ENCODE measurements at places on chromosomes 6 and 20.
A peak's percentile ranks its signal among the peaks of the same experiment; 100 is the strongest.

- no peak for DNase-seq
Measured at GRCh38 chr6:153117986-153118879, 12.8 kb downstream of the RGS17 start.

- no peak for DNase-seq
Measured at GRCh38 chr20:48158014-48158413, 372.7 kb upstream of the SULF2 start.

- DNase-seq = no peak
Measured at GRCh38 chr20:10633718-10634117, 40.1 kb downstream of the JAG1 start.

GRCh38 chr20:51578145-51578459 is 35.6 kb upstream of the NFATC2 start:
- DNase-seq = no peak

- DNase-seq = no peak
Measured at GRCh38 chr20:61777773-61778494, 287.7 kb downstream of the TAF4 start.

GRCh38 chr6:97423190-97423589 is 140.2 kb upstream of the MMS22L start:
- DNase-seq = no peak

DNA sequence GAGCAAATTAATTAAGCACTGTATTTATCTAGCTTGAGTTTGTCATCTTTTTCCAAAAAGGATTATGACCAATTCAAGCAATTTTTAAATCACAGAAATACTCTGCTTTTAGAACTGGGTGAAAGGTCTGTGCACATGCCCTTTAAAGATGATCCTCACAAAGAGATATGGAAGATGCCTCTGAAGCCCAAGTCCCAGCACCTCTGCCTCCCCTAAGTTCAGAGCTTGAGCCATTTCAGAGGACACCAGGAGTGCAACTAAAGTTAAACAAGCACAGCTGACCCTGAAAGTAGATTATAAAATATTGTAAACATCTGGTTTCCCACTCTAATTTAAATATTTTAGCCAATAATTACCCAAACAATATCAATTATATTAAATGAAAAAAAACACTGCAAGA is 139.5 kb upstream of the BEND6 start:
- no peak for DNase-seq

- peak; percentile 23 for DNase-seq
Measured at GRCh38 chr6:132812255-132812732, 2.1 kb upstream of the RPS12 start.

- no peak for DNase-seq
Measured at GRCh38 chr20:52992632-52993031, 20.5 kb downstream of the TSHZ2 start.

DNA sequence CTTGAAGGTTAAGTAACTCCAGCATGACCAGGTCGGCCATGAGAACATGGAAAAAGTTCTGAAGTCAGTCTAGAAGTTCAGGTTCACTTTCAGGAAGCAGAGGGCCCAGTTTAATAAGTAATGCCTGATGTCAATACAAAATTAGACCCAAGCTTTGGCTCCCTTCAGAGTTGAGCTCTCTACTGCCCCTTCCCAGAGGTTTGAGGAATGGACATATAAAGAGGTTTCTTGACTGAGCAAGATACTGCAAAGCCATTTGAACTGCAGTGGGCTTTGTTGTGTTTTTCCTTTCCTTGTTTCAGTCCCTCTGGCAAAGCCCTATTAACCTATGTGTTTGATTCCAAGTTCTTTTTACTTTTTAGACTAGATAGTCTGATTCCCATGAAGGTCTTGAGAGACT is 97.8 kb upstream of the PREP start:
- no peak for DNase-seq

GRCh38 chr20:63829945-63830835 is 874 bp downstream of the ZBTB46 start:
- DNase-seq = no peak

DNA sequence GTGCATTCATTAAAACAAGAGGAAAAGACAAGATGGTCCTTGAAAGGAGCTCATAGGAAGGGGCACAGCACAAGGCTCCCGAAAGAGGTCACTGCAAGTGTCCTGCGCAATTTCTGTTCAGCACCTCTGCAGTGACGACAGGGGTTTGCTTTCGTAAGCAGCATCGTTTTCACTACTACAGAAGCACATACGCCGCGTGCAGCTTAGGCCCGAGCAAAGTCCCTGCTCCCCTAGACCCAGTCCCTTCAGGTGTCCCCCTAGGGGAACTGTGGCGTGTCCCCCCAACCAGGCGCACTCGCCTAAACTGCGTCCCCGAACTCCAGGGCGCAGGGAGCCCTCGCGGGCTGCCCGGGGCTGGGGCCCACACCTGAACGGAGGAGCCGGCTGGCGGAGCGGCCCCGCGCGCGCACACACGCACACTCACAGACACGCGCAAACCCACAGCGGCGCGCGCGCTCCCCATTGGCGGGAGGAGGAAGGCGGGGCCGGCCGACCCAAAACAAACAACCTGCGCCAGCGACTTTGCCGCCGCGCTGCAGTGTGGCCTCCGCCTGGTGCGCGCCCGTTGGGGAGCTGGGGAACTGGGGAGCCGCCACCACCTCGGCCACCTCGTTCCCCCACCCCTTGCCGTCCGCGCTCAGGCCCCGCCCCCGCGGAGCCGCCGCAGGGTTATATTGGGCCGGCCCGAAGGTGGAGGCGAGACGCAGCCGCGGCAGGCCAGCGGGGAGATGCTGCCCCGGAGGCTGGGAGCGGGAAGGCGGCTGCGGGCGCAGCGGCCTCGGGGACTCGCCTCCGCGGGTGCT is at the start of gene FOXQ1:
TSS of gene FOXQ1 (plus strand) at position 699 of the 803 bp plus-strand sequence. CDS start 607 bp downstream, outside the sequence.
- DNase-seq = peak; percentile 74

- DNase-seq = no peak
Measured at GRCh38 chr6:3233904-3234303, 6.5 kb upstream of the TUBB2B start.

- no peak for DNase-seq
Measured at GRCh38 chr20:46021361-46022359, 7.4 kb upstream of the SLC12A5 start.

GRCh38 chr6:166355552-166355951 is 13.2 kb upstream of the SFT2D1 start:
- no peak for DNase-seq

DNA sequence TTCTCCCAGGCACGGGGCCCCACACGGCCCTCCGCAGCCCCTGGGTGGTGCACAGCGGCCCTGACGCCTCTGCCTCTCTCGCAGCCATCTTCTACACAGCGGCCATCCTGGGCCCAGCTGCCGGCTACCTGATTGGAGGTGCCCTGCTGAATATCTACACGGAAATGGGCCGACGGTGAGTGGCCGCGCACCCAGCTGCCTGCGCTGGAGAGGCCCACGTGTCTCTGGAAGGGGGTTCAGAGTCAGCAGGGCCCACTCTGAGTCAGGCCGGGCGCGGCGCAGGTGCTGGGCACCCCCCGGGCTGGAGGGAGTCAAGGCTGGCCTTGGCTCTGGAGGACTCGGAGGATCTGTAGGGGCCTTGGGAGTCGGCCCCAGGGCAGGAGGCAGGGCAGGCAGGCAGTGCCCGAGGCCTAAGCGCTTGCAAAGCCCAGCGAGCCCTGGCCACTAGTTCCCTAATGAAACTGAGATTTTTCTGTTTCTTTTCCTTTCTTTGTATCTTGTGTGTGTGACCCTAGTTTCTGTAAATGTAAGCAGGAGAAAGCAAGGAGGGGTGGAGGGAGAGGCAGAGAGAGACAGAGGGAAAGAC is 16.4 kb downstream of the SLCO4A1 start:
- no peak for DNase-seq

- DNase-seq = no peak
Measured at GRCh38 chr20:63235399-63235983, at the start of gene BIRC7. BIRC7 (plus strand) TSS chr20:63235905; CDS start chr20:63236097, 192 bp downstream.

DNA sequence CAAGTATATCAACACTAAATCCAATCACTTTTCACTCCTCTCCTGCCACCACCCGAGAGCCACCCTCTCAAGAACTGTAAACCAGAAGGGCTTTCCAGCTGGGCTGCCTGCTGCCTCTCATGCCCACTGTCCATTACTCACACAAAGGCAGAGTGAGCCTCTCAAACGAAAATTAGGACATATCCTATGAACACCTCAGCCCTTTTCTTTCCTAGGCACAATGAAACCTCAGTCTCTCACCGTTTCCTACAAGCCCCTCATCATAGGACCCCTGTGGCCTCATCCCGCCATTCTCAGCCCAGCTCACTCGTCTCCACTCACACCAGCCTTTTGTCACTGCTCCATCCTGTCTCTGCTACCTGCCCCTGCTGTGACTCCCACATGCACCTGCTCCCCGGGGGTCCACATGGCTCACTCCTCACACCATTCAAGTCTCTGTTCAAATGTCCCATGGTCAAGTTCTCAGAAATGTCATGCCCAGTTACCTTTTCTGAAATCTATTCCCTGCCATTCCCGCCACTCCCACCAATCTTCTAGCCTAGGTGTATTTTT is 7.4 kb downstream of the HLA-F start:
- DNase-seq = no peak

GRCh38 chr6:117409420-117409819 is 16.3 kb downstream of the ROS1 start:
- DNase-seq = no peak

DNA sequence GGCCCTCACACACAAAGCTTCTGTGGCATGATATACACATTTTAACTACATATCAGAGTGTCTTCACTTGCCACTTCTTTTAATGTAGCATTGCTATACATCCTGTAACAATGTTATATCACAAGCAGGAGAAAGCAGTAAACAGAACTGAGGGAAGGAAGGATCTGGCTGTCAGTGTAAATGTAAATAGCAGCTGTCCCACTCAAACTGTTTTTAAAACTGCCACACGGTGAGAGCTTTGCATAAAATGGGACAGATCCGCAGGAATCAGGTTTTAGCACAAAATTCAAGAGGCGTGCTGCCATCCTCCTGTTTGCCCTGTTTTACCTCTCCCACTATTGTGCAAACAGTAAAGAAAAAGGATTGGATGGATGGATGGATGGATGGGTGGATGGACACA is 28.8 kb downstream of the TFAP2D start:
- no peak for DNase-seq

DNA sequence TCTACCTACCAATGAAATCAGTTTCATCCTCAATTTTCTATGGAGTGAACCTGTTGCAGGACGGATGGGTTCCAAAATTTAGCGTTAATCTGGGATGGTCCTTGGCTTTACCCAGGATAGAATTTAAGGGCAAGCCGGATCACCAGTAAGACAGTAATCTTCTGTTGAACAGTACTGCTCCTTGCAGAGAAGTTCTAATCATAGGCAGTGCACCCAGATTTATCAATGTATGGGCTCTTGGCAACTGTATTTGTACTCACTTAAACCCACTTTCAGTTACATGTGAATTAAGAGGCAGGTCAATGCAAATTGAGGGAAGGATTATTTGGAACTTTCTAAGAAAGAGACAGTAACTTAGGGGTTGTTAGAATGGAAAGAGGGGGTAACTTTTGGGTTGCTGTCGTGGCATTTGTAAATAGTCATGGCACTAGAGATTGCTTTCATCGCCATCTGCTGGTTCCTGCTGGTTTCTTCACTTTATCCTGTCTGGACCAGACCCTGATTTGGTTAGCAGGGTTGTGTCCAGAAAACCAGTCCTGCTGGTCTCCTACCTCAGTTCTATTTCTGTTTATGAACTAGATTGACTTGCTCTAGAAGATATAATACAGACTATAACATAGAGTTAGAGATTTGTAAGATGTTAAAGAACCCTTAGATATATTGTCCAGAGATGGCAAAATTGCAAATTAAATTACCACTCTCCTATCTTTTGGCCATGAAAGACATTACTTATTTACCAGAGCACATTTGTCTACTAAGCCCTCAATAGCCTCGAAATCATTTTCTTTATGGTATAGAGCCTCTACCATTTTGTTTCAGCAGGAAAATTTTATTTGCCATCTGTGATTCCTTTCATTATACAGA is 646.3 kb downstream of the UTRN start:
- DNase-seq = no peak

- no peak for DNase-seq
Measured at GRCh38 chr20:40765814-40766480, 76.9 kb upstream of the MAFB start.

GRCh38 chr6:169994739-169995138 is 243.3 kb downstream of the ERMARD start:
- DNase-seq = no peak

- DNase-seq = no peak
Measured at GRCh38 chr20:11459090-11459890, 458.4 kb upstream of the BTBD3 start.

DNA sequence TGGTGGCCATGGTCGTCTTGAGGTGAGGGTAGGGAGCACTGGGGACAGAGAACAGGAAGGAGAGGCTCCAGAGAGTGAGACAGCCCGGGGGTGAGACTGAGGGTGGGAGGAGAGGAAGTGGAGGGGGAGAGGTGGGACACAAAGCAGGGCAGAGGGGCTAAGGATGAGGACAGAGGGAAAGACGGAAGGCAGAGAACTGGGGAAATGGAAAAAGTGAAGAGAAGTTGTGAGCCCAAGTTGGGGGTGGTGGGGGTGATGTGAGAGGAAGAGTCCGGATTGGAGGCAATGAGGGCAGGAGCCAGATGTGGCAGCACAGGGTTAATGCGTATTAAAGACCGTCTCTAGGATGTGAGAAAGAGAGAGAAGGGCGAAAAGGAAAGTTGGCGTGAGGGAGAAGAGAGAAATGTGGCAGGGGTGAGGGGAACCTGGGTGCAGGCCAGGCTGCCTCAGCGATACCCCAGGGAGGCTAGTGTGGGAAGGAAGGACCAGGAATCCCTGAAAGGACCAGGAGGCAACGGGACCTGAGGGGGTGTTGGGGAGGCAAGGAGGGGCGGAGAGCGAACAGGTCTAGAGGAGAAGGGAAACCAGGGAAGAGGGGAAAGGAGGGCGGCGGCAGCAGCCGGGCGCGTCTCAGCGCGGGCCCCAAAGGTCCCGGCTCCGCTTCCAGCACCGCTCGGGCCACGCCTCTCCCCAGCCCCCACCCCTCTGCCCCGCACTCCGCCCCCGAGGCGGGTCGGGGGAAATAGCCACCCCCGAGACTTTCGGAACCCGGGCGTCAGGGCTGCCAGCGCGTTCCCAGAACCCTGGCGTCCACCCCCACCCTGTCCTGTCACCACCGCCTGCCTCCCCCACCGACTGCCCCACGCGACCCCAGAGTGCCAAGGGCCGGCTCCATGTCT is at the start of gene PPP1R18:
TSS of gene PPP1R18 (minus strand) at position 637 of the 899 bp plus-strand sequence. CDS start at position 10, 627 bp downstream.
- no peak for DNase-seq

DNA sequence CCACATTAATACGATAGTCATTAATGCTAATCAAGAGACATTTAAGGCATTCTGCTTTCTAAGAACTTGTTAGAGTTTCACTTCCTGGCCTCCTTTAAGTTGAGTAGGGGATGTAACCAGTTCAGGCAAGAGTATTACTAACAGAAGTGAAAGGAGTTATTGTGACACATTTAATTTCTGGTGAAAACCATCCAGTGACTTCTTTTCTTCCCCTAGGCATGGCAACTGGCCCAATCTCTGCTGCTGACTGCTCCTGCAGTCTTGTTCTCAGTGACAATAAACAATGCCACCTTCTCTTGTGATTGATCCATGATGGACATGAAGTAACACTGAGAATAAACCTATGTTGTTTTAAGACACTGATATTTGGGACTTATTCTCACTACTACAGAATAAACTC is 130.9 kb upstream of the DEFB112 start:
- no peak for DNase-seq

DNA sequence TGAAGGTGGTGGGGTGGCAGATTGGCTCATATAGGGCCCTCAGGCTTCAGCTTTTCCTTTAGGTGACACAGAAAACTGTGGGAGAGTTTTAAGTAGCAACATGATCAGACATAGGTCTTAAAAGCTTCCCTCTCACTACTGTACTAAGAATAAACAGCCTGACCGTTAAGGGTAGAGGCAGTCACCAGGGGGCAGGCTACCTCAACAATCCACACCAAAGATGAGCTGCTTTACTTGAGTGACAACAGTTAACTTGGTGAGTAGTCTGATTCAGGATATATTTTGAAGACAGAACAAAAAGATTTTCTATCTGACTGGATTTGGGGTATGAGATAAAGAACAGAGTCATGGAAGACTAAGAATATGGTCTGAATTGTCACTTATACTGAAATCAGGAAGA is 193.1 kb upstream of the SHLD1 start:
- no peak for DNase-seq
